SK-N-MC (cell line): ENCODE measurements at places on chromosomes 6 and 20.

DNA sequence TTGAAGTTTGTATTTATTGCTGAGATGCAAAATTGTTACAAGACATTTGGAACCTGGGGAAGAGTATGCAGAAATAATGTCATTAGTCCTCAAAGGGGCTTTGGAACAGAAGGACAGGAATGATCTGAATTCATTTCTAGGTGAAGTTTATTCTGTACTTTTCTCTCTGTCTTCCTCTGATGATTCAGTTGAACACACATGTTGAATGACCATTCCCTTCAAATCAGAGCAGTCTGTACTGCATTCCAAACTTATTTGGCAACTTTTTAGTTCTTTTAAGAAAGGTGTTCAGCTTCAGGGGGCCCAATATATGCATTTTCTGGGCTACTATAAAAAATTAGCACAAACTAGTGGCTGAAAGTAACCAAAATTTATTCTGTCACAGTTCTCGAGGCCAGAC, 213.9 kb upstream of the LAMP5 start:
- DNase-seq: no peak

GRCh38 chr6:42449917-42450476, 1.7 kb downstream of the TRERF1 start:
- DNase-seq: no peak

- DNase-seq: no peak
Measured at GRCh38 chr6:20211037-20211940, 980 bp downstream of the MBOAT1 start.

DNA sequence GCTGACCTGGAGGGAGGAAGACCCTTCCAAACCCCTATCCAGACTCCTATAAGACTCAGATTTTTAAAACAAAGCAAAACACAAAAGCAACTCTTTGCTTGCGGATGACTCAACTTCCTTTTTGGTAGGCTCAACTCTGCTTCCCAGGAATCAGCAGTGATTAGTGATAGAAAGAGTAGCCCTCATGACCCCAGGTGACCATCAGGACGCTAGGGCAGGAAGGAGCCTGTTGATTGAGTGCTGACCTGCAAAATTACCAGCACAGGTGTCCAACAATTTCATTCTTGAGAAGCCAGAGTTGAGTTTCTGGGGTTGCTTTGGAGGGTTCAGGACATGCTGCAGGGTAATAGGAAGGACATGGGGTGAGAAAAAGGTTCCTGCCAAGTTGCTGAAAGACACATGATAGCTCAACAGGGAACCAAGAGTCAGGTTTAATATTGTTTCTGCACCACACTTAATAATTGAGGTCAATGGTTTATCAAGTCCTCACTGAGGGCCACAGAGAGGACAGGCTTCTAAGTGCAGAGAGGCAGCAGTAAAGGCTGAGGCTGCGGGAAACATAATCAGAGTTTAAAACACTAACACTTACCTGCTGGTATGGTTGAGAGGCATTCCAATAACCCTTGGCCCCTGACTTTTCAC, 67.4 kb upstream of the BMP2 start:
- DNase-seq: no peak

GRCh38 chr20:52190437-52191131, 995 bp downstream of the ZFP64 start:
- DNase-seq: no peak

DNA sequence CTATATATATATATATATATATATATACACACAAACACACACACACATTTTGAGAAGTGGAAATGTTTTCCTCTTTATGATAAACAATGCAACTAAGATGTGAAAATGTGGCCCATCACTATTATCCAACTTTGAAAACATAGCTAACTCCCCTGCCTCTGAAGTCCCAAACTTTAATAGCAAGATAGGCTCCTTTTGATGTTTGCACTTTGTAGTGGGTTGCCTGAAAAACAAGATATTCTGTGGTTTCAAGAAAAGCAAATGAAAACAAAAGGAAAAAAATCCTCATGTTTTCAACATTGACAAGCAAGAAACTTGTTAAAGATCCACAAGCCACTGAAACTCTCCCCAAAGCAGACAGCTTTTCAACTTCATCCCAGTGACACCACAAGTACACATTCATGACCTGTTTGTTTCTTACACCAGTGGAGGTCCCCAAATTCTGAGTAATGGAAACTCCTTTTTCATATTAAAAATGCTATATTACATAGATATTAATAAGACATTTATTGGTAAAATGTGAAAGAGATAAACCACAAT, 90.0 kb downstream of the IPCEF1 start:
- no peak for DNase-seq

DNA sequence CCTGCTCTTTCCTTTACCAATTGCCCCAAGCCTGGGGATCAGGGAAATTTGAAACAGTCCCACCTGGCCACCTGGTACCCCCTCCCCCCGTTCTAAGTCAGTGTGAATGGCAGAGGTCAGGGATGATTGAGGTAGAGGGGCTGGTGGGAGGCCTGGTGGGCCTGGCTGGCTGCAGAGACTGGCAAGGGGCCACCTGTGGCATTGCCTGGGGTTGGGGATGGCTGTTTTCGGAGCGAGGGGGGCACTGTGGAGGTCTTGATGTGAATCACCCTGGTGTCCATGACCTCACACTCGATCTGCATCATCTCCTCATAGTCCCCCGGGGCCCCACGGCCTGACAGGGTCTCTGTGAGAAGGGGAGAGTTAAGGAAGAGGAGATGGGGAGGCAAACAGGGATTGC, 6.5 kb upstream of the TNXB start:
- no peak for DNase-seq

DNA sequence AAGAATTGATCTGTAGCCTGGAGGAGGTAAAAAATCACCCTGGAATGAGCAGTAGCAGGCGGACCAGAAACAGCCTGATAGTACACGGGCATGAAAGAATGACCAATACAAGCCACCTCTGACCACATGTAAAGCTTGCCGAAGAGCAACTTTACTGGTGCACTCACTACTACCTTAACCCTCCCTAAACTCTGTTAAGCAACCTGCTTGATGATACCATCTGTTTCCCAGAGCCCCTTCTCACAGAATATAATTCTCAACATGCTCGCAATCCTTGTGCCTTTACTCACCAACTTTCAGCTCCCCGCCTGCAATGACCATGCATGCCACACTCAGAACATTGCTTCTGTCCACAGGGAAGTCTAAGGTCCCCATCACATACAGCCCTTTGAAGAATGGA, 296.5 kb downstream of the PKHD1 start:
- DNase-seq: no peak
